ENCODE measurements at places on chromosomes 2 and 18.
A peak's percentile ranks its signal among the peaks of the same experiment; 100 is the strongest.

GRCh38 chr18:43559507-43559906, 282.2 kb upstream of the SYT4 start:
- DNase-seq = no peak

- peak; percentile 11 for DNase-seq
Measured at GRCh38 chr2:182381225-182381624, 45.6 kb downstream of the PDE1A start.

DNA sequence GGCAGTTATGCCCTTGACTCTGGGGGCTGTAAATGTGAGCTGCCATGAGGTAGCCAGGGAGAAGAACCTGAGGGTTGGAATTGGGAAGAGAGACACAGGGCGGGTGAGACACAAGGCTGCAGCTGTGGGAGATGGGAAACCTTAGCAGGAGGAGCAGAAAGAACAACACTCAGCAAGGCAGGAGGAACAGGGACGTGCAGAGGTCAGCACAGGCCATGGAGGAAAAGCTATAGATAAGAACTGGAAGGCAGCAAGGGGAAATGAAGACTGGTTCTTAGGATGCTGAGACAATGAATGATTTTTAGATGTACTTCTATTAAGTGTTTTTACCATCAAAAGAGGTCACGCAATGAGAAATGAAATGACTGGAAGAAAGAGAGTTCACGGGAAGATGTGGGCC, 80.2 kb downstream of the USP40 start:
- DNase-seq = no peak

DNA sequence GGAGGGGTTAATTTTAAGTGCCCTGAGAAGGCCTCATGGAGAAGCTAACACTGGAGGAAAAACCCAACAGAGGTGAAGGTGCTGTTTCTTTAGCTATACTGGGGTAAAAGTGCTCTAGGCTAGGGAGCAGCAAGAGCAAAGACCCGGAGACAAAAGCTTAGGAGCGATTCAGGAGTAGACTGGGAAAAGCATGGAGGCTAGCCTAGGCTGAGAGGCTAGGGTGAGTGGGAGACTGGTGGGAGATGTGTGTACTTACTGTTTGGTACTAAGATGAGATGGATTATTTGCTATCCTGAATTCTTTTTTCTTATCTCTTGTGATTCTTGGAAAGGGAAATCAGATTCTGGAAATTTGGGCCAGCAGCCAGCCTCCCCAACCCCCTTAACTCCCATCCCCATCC, 2.0 kb downstream of the GIGYF2 start:
- no peak for DNase-seq
